Brain (organoid and tissue), 16 donors: ENCODE measurements at places on chromosomes 12 and 14. TPM values are rescaled to one million over a fixed set of nuclear protein-coding genes. Genes with fewer than 3 reads are reported as not detected.

GRCh38 chr14:74902941-74903705 is 19.9 kb downstream of the RPS6KL1 start:
- no peak for DNase-seq

- no peak for DNase-seq
Measured at GRCh38 chr14:33682760-33683159, 268.1 kb downstream of the EGLN3 start.

DNA sequence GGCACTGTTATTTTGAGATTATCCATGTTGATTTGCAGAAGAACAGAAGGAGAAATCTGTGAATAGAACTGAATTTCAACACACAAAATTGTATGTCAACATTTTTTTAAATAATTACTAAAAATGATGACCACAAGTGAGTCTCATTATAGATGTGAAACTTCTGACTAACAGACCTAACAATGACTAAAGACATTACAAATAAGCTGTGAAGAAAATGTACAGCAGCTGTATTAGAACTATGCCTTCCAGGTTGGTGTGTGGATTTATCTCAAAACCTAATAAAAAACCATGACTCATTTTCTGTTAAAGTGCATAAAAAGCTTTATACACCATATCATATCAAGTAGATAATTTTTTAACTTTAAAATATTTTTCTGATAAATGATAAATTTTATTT is 22.5 kb upstream of the FOXG1 start:
- no peak for DNase-seq

DNA sequence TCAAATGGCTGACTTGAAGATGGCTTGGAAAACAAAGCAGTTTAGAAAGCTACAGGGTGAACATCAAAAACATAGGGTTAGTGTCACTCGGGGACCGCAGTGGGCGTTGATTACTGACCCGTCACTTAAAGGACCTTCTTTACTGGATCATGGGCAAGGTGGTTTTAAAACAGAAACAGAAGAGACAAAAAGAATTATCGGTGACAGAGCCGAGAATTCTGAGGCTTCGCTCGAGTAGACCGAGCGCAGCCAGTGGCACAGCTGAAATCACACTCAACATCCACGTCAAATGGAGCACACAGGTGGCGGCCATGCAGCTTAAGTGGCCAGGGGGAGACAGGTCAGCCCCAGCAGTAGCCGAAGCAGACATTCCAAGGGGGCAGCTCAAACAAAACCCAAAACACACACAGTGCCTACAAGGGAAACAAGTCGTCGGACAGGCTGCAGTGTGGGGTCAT is 17.3 kb downstream of the SNRNP35 start:
- DNase-seq, result no peak

- DNase-seq, result no peak
Measured at GRCh38 chr14:61498303-61498702, 176.9 kb downstream of the PRKCH start.

GRCh38 chr12:108854451-108855283 is 2.7 kb downstream of the SSH1 start:
- no peak for DNase-seq

DNA sequence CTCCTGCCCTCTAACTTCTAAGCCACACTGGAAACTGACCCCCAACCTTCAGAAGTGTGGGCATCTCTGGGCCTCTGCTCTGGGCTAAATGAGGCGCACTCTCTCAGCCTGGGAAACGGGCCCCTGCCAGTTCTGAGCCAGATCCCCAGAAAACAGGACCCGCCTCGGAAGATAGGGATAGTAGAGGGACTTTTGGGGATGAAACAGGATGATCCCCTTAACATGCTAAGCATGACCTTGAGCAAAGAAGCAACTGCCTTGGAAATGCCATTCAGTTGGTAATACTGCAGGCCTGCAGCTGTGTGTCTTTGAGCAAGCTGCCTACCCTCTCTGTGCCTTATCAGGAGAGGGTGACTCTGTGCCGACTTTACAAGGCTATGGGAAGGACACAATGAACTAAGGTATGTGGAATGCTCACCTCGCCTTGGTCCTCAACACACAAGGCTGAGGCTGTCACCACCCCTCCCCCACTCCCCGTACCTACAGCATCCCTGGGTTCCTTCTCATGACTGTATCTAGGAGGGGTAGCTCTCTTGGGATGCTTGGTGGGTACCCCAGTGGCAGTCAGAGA is 54.0 kb downstream of the NCOR2 start:
- DNase-seq, result no peak

- DNase-seq, result no peak
Measured at GRCh38 chr14:104119488-104120251, 18.7 kb upstream of the KIF26A start.

GRCh38 chr12:49537752-49538509 is 899 bp upstream of the KCNH3 start:
- DNase-seq, result peak; percentile 46

DNA sequence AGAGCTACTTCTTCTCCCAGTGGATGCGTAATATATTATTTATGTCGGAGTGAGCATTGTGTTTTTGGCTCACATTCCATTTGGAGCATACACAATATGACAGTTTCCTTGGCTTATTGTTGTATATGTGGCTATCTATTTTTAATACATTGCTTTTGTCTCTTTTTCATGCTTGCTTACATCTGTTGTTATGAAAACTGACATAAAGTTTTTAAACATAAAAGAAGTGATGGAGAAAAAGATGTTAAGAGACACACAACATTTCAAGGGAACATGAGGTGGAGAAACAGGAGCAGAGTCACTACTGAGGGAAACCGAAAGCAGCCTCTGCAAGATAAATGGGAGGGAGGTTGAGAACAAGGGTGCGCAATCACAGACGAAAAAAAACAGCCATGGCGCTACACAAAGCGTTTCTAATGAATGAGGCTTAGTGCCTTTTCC is 228.4 kb upstream of the NPAS3 start:
- DNase-seq, result no peak

DNA sequence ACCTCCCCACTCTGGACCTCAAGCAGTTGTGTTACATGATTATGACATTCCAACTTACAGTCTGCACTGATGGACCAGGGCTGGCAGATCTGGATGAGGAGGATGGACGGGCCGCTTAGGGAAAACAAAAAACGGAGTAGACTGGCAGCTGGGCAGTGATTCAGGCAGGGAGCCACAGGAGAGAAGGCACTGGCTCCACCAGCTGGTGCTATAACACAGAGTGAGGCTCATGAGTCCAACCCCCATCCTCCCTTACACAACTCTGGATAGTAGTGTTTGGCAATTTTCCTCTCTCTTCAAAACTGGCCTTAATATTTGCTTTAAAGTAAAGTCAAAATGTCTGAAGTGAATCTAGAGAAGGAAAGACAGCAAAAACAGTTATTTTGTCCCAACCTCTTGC is 9.7 kb upstream of the RIC8B start:
- DNase-seq, result peak; percentile 15

DNA sequence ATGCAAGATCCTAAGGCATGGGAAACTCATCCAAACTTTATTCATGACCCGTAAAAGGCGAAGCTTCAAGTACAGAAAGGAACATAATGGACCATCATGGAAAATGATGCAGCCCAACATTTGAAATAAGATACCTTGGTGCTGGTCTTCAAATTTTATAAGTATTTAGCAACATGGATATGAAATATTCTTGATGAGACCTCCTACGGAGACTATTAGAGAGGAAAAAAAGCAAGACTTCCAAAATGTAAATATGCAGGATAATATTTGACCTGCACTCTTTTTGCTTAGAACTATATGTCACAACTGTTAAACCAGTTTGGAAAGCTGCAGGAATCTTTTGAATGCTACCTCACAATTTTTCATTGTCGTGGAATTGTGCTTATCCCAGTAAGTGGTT is 168.8 kb upstream of the ARID2 start:
- DNase-seq, result no peak

DNA sequence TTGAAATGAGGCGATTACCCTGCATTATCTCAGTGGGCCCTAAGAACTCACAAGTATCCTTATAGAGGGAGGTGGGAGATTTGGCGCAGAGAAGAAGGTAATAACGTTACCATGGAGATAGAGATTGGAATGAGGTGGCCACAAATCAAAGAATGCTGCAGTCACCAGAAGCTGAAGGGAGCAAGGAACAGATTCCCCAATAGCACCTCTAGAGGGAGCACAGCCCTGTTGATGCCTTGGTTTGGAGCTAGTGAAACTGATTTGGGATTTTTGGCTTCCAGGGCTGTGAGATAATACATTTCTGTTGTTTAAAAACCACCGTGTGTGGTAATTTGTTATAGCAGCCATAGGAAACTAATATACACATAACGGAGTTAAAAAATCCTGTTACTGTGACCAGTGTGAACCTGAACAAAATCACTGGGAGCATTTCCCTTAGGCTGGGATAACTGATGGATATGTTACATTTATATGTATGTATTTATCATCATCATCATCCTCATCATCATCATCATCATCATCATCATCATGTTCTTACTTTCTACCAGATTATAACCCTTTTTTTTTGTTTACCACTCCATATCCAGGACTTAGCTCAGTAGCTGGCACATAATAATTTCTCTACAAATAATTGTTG is 100.3 kb downstream of the LIN7A start:
- DNase-seq, result peak; percentile 67

DNA sequence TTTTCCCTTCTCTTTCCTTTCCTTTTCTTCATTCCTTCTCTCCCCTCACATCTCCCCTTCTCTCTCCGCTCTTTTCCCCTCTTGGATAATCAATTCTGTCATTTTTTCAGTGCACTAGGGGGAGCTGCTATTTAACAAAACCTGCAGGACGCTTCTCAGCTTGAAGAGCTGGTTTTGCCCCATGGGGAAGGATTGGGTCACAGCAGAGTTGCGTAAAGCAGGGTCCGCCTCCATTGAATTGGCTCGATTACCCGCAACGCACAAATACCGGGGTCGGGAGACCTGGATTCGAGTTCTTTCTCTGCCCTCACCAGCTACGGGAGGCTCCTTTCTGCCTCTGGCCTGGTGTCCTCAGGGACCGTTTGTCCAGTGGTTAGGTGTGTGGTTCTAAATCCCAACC is 42.1 kb upstream of the CHGA start:
- DNase-seq, result peak; percentile 65

DNA sequence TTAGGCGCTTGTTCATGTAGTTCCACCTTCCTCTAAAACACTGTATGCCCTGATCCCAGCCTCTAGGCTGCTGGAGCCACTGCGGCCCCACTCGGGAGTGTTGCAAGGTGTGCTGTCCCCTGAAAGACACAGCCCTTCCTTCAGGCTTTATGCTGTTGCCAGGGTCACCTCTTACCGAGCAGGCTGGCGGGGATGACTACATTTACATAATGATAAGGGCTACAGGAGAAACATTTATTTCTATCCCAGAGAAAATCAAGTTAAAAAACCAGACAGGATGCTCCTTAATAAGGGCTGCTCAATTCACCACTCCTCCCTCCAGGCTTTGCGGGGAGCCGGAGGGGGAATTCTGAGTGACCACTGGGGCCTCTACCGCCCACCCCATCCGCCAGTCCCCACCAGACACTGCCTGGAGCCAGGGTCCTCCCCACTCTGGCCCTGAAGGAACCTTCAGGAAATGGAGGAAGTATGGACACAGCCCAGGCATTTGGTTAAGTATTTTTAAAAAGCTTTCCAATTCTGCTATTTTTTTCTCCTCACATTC is 200.6 kb downstream of the TTC7B start:
- DNase-seq, result no peak

DNA sequence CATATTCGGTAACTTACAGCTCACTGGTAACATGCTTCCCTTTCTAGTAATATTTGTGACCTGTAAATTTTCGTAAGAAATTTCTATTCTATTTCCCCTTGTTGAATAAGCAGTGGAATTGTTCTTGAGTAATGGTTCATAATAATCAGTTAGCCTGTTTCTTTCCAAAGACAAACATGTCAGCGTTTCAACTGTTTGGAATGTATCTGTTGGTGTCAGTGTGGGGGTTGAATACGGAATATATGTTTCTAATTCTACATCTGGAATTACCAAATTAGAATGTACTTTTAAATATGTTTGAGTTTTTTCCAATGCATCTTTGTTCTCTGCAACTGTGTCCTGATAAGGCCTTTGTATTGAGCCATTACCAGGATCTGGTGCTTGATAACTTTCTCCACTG is 2.0 kb downstream of the BBS10 start:
- no peak for DNase-seq

DNA sequence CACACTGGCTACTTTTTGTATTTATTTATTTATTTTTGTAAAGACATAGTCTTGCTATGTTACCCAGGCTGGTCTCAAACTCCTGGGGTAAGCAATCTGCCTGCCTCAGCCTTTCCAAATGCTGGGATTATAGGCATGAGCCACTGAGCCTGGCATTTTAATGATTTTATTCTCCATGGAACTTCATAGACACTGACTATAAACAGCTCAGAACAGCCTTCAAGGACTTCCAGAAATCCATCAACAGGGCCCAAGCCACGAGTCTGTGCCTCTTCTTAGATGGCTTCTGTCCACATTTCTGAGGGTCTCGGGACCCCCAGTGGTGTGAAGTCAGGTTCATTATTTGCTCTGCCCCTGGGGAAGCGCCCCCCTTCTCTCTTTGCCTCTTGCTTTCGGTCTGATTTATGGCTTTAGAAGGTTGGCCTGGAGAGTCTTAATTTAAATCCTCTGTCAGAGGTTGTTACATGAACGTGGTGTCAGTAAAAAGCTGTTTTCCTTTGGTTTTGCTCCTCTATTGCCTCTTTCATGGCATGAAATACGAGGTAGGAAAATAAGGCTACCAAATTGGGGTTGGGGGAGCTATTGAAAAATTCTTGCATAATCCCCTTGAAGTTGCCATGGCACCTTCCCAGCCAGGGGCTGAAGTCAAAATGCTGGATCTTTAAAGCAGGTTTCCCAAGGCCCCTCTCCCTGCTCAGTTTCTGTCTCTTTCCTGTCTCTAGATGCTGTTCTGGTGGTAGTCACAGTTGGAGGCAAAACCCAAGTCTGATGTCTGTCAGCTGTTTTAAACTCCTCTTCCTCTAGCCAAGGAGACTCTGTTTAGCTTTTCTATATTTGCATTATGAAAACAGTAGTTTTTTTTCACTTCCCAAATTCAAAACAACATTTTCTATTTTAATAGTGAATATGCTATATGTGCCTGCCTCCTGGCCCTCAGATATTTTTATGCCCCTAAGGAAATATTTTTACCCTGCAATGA is 129.4 kb downstream of the SMOC1 start:
- DNase-seq, result peak; percentile 81

GRCh38 chr12:14113031-14113430 is 131.6 kb upstream of the GRIN2B start:
- DNase-seq, result no peak

- peak; percentile 71 for DNase-seq
Measured at GRCh38 chr14:92637228-92637627, 111.2 kb downstream of the LGMN start.

- no peak for DNase-seq
Measured at GRCh38 chr14:23638414-23639047, 2.4 kb downstream of the DHRS2 start.

- DNase-seq, result no peak
Measured at GRCh38 chr14:69999261-69999674, 120.1 kb downstream of the SMOC1 start.

GRCh38 chr12:11771895-11772502 is 122.5 kb downstream of the ETV6 start:
- no peak for DNase-seq

Gene APOLD1
- polyA plus RNA-seq, result 23.9 TPM

Gene HPD
- polyA plus RNA-seq, result 0.31 TPM

Gene LLPH
- 13.3 TPM for polyA plus RNA-seq

Gene HIGD1C
- polyA plus RNA-seq, result not detected

Gene OASL
- polyA plus RNA-seq, result 1.1 TPM

Gene C1QL4
- 0.15 TPM for polyA plus RNA-seq

Gene RNU4-1
- polyA plus RNA-seq, result not detected

Gene USP44
- polyA plus RNA-seq, result 0.20 TPM
